Effector memory CD8-positive, alpha-beta T cell (primary cell): ENCODE measurements at places on chromosomes 6 and 20.

GRCh38 chr6:37483917-37484785 lies 15.5 kb downstream of the CCDC167 start:
- peak; percentile 74 for DNase-seq
- H3K27me3 ChIP-seq, result no peaks in the 10 kb centered on the region
- peaks cover 32% of the 10 kb centered on the region for H3K36me3 ChIP-seq
- H3K4me3 ChIP-seq, result no peak overlapping the region

GRCh38 chr20:32626859-32627636 lies 41.9 kb upstream of the NOL4L start:
- peak overlapping the region; percentile 75 for H3K27ac ChIP-seq
- peaks cover 21% of the 10 kb centered on the region for H3K27me3 ChIP-seq
- peaks cover 8% of the 10 kb centered on the region for H3K4me1 ChIP-seq

DNA sequence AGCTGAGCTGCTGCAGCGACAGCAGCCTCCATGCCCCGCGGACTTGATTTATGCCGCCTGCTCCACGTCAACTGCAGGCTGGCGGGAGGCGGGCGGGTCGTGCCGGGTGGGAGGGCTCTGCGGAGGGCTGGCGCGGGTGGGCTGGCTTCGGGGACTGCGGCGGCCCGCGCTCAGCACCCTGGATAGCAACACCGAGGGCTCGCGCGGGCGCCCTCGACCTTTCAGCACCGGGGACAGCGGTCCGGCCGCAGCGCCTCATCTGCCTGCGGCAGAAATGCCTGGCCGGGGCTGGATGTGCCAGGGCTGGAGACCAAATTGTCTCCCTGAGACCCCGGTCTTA lies 792 bp downstream of the SNAP25 start:
- H3K27me3 ChIP-seq, result peaks cover 48% of the 10 kb centered on the region
- DNase-seq, result peak; percentile 68
- H3K4me1 ChIP-seq, result peaks cover 5% of the 10 kb centered on the region
- H3K27ac ChIP-seq, result no peak overlapping the region

DNA sequence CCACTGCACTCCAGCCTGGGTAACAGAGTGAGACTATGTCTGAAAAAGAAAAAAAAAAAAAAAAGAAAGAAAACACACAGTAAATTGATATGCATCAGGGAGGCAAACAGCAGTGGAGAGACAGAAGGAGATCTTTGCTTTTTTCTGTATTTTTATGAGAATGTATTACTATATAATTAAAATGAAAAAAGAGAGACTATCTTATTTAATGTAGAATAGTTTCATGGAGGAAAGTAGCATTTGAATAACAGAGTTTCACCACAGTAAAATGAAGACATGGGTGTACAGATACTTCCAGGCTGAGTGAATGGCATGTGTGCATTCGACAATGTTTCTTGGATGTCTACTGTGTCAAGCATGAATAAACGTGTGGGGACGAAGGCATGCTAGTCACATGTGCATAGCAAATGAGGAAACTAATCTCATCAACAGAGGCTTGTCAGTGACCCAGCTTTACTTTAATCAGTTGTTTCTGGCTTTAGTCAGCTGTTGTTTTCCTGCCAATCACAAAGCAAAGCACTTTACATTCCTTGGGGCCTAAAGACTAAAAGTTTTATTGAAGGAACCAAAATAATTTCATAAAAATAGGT lies 55.5 kb upstream of the ARMH2 start:
- peak overlapping the region; percentile 26 for H3K27ac ChIP-seq
- no peak for DNase-seq
- no peaks in the 10 kb centered on the region for H3K27me3 ChIP-seq
- H3K4me1 ChIP-seq, result peaks cover 46% of the 10 kb centered on the region
- H3K36me3 ChIP-seq, result peaks cover 97% of the 10 kb centered on the region

DNA sequence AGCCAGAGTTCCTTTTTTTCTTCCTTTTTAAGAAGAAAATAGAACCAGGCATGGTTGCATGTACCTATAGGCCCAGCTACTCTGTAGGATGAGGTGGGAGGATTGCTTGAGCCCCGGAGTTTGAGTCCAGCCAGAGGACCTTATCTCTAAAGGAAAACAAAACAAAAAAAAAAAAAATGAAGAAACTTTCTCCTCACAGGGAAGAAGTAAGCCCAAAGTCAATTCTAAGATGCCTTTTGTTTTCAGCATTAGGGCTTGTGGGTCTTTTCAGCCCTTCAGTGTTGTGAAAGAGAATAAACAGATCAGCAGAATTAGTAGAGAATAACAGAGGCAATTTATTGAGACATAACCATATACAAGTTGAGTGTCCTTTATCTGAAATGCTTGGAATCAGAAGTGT lies 26.8 kb downstream of the ZNF451 start:
- H3K4me3 ChIP-seq, result no peak overlapping the region
- H3K27me3 ChIP-seq, result no peaks in the 10 kb centered on the region
- DNase-seq, result no peak
- no peaks in the 10 kb centered on the region for H3K36me3 ChIP-seq
- H3K4me1 ChIP-seq, result peaks cover 13% of the 10 kb centered on the region
- no peak overlapping the region for H3K27ac ChIP-seq

GRCh38 chr6:157267109-157267611 lies 56.2 kb downstream of the TMEM242 start:
- no peak overlapping the region for H3K4me3 ChIP-seq
- peaks cover 8% of the 10 kb centered on the region for H3K36me3 ChIP-seq
- H3K27ac ChIP-seq, result no peak overlapping the region
- H3K27me3 ChIP-seq, result peaks cover 4% of the 10 kb centered on the region
